ENCODE measurements at places on chromosomes 3 and 15.

DNA sequence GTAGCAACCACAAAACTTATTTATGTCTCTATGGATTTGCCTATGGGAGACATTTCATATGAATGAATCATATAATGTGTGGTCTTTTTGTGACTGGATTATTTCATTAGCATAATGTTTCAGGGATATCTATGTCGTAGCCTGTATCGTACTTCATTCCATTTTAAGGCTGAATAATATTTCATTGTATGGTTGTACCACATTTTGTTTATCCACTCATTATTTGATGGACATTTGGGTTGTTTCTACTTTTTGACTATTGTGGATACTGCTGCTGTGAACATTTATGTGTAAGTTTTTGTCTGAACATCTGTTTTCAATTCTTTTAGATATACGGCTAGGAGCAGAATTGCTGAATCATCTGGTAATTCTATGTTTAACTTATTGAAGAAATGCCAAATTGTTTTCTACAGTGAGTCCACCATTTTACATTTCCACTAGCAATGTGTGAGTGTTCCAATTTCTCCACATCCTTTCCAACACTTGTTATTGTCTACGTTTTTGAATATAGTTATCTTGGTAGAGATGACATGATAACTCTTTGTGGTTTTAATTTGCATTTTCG is 134.4 kb upstream of the DAZL start:
- no peak for DNase-seq

GRCh38 chr15:83784975-83785374 is 131.1 kb downstream of the ADAMTSL3 start:
- no peak for DNase-seq

DNA sequence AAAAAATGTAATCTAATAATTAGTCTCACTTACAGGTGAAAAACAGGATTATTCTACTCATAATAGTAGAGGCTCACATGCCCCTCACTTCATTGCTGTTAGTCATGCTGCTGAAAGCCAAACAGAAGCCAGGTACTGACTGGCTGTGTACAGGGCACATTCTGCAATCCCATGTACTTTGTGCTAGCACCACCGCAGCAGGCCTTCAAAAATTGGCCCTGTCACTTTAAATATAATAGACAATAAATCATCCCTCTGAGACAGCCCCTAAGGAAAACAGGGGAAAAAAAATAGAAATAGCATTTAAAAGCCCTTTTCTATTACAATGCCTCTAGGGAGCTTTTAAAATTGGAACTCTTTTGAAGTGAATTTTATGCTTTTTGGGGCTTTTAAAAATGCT is 723.8 kb downstream of the TUSC7 start:
- DNase-seq: no peak

DNA sequence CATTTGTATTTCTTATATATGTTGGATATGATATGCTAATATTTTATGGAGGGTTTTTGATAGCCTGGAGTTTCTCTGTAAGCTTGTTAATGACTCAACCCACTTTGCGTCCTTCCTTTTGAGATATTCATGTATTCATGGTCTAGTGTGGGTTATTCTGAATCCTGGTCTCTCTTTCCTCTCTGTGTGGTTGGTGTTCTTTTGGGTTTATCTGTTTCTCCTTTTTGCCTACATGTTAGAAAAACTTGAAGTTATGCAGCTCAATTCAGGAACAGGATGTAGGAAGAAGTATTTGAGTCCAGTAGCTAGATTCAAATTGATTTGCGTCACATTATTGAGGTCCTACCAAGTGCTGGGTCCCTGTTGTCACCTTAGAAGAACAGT is 28.1 kb downstream of the CMTM7 start:
- DNase-seq: no peak

DNA sequence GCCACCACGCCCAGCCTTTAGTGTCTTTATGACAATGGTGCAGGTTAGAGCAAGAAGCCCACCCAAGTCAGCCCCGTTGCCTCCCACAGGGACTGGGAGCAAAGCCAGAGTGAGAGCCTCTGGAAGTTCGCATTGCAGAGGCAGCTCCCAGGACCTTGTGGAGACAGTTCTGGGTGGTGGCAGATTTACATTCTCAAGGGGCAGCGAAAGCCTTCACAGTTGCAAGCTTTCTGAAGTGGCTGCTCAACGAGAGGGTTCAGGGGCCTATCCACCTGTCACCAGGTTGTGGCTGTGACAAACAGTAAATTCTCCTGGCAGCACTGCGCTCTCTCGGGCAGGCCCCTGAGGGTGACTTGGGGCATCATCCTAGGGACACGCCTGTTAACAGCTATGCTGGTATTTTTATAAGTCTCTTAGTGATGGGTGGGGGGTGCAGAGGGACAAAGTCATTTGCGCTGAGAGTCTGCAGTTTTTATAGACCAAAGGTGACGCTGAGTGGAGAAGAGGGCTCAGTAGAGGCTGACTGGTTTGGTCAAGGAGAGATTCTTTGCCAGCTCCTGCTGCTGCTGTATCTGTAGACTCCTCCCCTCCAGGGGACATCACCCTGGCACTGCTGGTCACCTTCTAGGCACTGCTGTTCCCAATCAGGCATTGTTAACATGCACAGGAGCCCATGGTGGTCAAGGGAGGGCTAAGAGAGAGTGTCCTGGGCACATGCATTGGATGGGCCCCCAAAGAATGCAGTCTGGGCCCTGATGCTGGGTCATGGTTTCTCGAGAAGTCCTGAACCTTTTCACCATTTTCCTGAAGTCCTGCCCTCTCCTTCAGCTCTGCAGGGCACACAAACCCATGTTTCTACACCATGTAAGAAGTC is 57.5 kb upstream of the KLF13 start:
- no peak for DNase-seq

DNA sequence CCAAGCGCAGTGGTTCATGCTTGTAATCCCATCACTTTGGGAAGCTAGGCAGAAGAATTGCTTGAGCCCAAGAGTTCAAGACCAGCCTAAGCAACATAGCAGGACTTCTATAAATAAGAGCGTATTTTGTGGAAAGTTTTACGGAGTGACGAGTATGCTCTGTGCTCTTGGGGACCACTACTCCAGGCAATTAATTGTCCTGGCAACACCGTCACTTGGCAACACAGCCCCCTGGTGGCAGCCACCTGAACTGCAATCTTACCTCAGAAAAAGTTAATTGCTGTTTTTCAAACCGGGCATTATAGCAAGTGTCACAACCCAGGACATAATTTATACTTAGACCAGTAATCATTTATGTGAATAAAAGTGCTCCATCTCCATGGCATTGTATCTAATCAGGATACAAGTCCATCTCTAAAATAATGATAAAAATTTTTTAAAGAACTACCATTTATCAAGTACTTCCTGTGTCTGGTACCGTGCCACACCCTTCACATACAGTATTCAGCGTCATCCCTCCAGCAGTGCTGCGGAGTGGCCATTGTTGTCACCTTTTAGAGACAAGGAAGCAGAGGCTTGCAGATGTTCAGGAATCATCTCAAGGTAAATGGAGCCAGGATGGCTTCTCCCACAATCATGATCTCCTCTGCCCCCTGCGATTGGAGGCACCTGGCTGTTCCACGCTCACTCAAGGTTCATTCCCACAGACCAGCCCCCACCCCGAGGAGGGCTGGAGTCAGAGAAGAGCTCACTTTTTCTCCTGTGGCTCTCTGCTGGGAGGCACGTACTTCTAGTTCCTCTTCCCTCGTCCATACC is 34.5 kb downstream of the PLA2G4D start:
- DNase-seq: no peak

DNA sequence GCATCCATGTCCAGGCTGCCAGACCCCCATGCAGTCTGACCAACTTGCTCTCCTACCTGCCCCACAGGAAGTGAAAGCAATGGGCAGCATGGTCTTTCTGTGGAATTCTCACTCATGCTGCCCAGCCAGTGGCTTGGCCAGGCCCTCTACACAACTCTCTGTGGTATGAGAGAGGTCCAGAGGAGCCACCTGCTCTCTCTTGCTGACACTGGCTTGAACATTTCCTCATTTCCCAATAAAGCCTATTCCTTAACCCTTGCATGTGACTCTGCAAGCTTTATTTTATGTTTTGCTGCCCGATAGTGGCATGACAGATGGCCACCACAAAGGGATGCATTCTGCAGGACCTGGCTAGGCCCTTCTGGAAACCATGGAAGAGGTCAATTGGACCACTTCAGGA is 53.8 kb downstream of the CCR1 start:
- DNase-seq: peak; percentile 16

DNA sequence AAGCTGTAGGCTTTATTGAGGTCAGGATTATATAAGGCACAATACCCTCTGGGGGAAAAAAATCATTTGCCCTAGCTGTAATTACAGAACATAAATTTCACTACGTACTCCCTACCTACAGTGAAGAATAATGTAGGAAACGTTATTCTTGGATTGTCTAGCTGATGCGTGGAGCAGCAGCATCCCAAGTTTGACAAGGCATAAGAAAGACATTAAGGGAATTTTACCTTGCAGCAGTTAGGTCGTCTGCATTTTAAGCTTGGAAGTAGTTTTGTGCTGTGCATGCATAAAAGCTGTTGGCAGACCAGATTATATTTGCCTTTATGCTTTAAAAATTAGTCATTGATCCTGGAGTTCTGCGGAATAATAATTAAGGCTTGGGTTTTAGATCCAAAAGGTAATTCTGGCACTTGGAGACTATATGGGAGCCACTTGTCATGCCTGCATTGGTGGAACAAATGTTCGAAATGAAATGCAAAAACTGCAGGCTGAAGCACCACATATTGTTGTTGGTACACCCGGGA is 2.2 kb downstream of the EIF4A2 start:
- DNase-seq: no peak

- no peak for DNase-seq
These were observed 57.1 kb upstream of the TLE3 start for GRCh38 chr15:70154718-70155347.

DNA sequence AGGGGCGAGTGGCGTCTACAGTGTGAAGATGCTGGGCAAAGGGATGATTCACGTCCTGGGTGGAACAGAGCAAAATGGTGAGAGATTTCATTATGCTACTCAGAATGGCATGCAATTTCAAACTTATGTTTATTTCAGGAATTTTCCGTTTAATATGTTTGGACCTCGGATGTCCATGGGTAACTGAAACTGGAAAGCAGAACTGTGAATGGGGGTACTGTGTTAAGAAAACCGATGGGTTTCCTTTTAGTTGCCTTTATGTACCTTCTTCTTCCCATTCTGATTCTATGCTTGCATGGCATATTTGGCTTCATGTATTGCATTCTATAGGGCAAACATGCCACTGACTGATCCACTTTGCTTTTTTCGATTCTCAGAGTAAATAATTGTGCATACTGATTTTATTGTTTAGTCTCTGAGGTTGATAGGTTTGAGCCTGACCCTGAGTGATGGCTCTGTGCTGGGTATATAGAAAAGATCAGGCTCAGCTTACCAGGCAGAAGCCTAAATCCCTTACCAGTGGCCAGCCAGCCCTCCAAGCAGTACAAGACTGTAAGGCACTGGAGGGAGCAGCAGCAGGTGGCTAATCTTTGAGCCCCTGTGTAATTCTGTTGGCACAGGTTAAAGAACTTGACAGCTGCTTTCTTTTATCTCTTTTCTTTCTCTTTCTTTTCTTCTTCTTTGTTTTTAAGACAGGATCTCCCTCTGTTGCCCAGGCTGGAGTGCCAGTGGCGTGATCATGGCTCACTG is 4.5 kb downstream of the QTRT2 start:
- DNase-seq: no peak

GRCh38 chr15:23646165-23647000 is 1.3 kb downstream of the MAGEL2 start:
- peak; percentile 6 for DNase-seq

DNA sequence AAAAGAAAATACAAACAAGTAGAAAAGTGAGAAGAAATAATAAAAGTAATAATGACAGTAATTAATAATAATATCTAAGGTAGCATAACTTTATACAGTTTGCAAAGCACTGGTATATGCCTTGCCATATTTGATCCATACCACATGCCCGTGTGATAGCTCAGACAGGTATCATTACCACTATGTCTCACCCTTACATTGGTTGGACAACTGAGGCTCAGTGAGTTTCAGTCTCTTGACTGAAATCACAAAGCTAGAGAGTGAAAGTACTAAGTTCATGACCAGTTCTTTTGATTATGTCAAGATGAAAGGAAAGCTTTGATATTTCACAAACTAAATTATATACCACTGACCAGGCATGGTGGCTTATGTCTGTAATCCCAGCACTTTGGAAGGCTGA is 408.9 kb downstream of the GAP43 start:
- no peak for DNase-seq

- peak; percentile 50 for DNase-seq
These were observed 70.4 kb downstream of the TRANK1 start for GRCh38 chr3:36874424-36874823.

DNA sequence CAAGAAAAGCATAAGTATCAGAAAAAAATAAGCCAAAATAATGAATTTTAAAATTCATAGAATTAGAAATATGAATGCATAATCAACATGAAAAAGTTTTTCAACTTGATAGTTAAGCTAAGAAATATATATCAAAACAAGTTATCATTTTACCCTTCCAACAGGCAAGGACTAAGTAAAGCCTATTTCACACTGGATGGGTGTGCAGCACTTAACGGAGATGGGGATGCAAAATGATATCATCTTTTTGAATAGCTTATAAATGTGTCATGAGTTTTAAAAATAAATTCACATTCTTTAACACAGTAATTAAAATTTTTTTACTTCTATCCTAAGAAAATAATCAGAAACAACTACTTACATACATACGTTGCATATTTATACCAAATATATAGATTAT is 20.9 kb downstream of the PIK3R4 start:
- DNase-seq: no peak

DNA sequence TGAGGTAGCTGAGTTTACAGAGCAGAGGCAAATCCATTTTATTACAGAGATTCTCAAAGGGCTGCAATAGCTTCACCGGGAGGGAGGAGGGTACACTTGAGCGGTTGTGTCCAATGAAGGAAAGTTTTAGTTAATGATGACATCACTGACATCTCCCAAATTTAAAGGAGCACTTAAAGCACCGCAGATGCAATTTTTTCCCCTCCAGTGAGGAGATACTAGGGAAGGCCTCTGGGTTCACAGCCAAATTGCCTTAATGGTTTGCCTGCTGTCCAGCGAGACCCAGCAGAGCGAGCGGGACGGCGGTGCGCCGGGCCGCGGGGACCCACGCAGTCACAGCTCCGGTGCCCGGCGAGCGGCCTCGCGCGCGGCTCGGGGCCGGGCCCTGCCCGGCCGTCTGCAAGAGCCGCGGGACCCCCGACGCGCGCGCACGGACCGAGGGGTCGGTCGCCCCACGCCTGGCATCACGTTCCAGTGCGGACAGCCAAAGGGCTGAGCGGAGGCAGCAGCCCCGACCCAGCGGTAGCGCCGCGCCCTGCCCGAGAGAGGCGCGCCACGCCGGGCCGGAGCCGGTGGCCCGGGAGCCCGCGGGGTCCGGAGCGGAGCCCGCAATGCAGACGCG is 160.5 kb upstream of the CHRNA7 start:
- DNase-seq: peak; percentile 31

All from muscle of leg (tissue), 16 donors.